ENCODE measurements at places on chromosomes 2 and 18. TPM values are rescaled to one million over a fixed set of nuclear protein-coding genes. Genes with fewer than 3 reads are reported as not detected.

Gene SCN7A
- 0.36 TPM for total RNA-seq

Gene KYNU
- total RNA-seq = 0.72 TPM

DNA sequence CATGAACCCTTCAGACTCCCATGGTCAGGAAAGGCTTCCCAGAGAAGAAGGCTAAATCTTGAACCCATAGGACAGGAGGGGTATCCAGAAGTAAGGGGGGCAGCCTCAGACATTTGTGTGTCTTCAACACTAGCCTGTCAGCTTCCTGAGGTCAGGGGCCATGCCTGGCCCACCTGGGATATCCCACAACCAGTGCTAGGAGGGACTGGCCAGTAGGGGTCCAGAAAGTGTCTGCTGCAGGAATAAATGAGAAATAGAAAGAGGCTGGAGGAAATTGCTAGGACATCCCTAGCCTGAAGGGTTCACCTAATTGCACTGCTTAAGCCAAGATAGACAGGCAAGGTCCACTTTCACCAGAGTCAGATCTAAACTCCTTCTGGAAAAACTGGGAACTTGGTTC lies 799.6 kb upstream of the ID2 start:
- no peak for DNase-seq

DNA sequence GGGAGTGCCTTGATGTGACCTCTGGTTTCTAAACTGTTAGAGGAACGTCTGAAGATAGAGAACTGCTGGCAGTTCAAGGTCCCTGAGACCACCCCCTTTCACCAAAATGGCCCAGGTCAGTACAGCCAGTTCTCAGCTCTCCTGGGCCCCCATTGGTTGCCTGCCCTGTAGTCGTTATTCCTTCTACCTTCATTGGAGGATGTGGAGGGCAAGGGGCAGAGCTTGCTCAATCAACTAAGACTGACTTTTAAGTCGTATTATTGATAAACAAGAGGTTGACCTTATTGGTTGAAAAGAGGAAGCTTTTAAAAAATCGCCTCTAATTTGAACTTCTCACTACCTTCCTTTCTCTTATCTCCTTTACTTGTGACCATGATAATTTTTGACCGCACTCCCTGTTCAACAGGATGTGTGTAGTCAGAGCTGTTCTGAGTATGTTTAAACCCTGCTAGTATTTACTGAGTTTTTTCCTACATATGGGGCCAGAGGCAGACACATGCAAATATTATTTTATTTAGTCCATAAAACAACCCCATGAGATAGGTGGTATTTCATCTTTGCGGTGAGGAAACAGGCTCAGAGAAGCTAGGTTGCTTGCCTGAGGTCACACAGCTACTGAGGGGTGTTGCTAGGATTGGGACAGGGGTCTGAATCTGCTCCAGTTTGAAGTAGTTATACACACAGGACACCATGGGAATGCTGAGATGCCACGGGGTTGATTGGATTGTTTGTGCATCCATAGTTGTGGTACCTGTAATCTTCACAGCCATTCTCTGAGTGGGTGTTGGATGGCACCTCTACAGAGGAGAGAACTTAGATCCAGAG lies 65.9 kb downstream of the TMEM247 start:
- DNase-seq = no peak

DNA sequence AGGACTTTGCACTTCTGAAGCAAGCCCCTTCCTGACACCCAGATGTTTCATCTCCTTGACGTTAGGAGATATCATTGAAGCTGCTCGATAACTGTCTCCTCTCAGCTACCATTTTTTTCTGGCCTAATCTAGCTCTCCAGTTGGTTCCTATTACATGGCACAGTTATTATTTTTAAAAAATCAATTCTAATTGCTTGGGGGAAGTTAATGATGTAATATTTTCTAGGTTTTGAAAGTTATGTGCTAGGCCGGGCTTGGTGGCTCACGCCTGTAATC lies 22.5 kb upstream of the RAB31 start:
- no peak for DNase-seq

DNA sequence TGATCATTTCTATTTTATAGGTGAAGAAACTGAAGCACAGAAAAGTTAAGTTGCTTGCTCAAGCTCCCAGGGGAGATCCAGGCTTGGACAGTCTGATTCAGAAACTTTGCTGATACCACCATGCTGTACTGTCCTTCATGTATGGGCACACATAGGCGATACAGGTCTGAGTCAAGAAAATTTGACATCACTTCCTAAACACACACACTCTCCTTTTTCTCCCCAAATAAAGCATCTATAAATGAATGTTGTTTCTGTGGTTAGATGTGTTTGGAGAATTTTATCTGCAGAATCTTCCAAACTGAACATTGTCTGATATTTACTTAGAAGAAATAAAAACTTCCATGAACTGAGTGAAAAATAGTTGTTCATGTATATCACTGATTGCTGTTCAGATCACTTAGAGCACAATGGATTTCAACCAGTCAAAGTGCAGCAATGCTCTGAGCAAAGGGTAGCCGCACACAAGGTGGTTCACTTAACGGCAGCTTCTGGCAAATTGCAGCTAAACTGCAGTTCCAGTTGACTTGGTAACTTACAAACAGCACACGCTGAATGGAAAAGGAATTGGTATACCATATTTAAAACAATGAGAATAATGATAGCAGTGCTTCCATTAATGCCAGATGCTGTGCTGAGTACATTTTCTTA lies 10.0 kb upstream of the AGFG1 start:
- DNase-seq = no peak

DNA sequence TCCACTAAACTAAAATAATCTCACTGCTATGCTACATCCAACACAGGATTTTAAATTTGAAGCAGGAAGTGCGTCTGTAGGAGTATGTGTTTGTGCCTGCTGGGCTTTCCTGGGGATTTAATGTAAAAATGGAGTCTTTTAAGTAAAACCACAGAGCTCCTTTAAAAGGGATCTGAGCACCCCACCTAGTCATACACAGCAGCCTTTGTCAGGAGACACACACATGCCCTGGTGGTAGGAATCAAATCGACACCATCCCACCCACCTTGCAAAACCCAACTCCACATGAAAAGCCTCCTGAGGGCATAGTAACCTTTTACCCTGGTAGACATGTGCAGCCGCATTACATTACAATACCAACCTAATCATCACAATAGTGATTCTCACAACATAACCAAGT lies 29.1 kb downstream of the UXS1 start:
- no peak for DNase-seq

DNA sequence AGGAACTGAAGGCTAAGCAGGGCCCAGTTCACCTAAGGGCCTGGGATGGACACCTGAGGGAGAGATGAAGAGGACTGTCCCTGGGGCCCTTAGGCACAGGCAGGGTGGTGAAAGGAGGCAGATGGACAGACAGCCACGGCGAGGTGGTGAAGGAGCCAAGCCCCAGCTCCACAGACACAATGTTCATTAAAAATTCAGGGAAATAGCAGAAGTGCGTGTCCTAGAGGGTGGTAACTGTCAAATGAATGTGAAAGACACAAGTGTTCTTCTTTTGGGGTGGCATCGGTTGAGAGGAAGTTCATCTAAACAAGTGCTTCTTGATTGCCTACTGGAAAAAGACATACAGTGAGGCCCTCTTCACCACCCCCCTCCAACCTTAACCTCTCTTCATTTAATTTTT lies 76.2 kb upstream of the SIX2 start:
- DNase-seq = no peak

DNA sequence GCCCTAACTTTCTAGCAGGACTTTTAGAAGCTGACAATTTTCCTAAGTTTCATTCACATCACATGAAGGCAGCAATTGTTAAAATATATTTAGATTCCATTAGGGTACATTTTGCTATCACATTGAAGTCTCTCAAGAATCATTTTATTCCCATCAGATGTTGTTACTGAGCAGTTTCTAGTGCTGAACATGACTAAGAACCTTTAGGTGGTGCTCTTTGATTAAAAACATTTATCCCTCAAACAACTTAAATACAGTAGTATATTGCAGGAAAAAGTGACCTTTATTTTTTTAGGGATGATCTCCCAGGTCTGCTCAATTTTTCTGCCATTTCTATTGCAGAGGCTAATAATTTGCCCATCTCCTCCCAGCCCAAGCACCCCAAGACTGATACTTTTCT lies 22.9 kb upstream of the NARS1 start:
- DNase-seq = no peak

GRCh38 chr2:58908501-58909154 lies 667.5 kb upstream of the FANCL start:
- DNase-seq = no peak
